ENCODE measurements at places on chromosomes 11 and 22.

- no peaks in the 10 kb centered on the region for H3K36me3 ChIP-seq
- H3K27ac ChIP-seq = no peak overlapping the region
- DNase-seq = no peak
- peaks cover 6% of the 10 kb centered on the region for H3K27me3 ChIP-seq
- H3K4me3 ChIP-seq = no peak overlapping the region
Measured at GRCh38 chr22:39928536-39929520, 27.9 kb downstream of the GRAP2 start.

GRCh38 chr11:45918331-45918941, 759 bp upstream of the PEX16 start:
- peak overlapping the region; percentile 86 for H3K4me3 ChIP-seq
- H3K36me3 ChIP-seq = peaks cover 10% of the 10 kb centered on the region
- DNase-seq = peak; percentile 79
- peaks cover 22% of the 10 kb centered on the region for H3K4me1 ChIP-seq
- peak overlapping the region; percentile 84 for H3K27ac ChIP-seq

- H3K36me3 ChIP-seq = no peaks in the 10 kb centered on the region
- no peak overlapping the region for H3K27ac ChIP-seq
- no peak for DNase-seq
- no peaks in the 10 kb centered on the region for H3K4me1 ChIP-seq
Measured at GRCh38 chr11:63445720-63446119, 45.2 kb downstream of the PLAAT5 start.

- no peak overlapping the region for H3K4me3 ChIP-seq
- no peaks in the 10 kb centered on the region for H3K27me3 ChIP-seq
- H3K4me1 ChIP-seq = peaks cover 7% of the 10 kb centered on the region
- no peak for DNase-seq
- H3K36me3 ChIP-seq = no peaks in the 10 kb centered on the region
Measured at GRCh38 chr11:12502046-12502445, 124.7 kb downstream of the PARVA start.

- DNase-seq = no peak
- no peaks in the 10 kb centered on the region for H3K36me3 ChIP-seq
- H3K4me1 ChIP-seq = peaks cover 15% of the 10 kb centered on the region
- no peak overlapping the region for H3K4me3 ChIP-seq
- H3K27ac ChIP-seq = no peak overlapping the region
Measured at GRCh38 chr22:24521791-24522245, 26.7 kb downstream of the UPB1 start.

- H3K4me1 ChIP-seq = no peaks in the 10 kb centered on the region
- DNase-seq = no peak
- H3K27me3 ChIP-seq = no peaks in the 10 kb centered on the region
- H3K36me3 ChIP-seq = no peaks in the 10 kb centered on the region
Measured at GRCh38 chr11:8586184-8586583, 7.8 kb downstream of the STK33 start.

- H3K36me3 ChIP-seq = no peaks in the 10 kb centered on the region
- no peaks in the 10 kb centered on the region for H3K4me1 ChIP-seq
- H3K27ac ChIP-seq = no peak overlapping the region
Measured at GRCh38 chr11:85699957-85700741, 14.2 kb upstream of the CCDC89 start.

DNA sequence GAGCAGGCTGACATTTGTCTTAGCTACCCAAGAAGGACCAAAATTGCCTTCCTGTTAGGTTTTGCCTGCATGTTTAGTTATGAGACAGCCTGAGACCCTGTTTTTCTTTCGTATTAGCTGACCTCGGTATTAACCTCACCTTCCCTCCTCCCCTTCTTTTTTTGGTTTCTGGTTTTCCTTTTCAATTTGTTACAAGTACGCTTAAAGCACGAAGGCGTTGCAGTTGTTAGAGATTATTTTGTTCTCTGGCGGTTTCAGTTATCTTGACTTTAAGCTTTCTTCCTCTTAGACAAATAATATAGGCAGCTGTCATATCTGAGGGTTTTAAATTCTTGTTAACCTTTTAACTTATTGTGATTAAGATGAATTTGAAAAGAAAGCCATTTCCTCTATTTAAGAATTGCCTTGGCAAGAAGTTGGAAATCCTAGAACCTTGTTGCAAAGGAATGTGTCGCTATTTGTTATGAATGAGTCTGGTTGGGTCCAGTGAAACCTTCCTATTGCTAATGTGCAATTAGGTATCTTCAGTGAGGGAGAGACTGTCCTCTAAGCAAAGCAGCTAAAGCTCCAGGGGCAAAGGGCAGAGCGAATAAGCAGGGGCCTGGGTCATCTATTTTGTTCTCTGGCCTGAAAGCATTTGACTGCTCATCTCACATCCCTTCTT, 45.7 kb downstream of the PACS1 start:
- no peak overlapping the region for H3K4me3 ChIP-seq
- no peaks in the 10 kb centered on the region for H3K36me3 ChIP-seq
- peak overlapping the region; percentile 41 for H3K27ac ChIP-seq
- H3K4me1 ChIP-seq = peaks cover 43% of the 10 kb centered on the region

DNA sequence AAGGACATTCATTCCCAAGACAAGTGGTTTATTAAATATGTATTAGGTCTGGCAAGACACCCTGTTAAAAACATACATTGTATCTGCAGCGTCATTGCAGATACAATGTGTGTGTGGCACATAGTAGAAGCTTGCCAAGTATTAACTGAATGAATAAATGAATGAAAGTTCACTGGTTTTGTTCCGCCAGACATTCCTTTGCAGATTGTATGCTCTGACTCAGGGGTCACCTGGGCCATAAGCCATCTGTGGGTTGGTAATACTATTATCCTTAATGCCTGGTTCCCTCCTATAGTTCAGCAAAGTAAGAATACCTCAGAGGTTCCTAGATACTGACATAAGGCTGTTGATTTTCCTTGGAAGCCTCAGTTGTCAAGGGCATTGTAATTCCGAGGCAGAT, 377.3 kb upstream of the CCDC90B start:
- H3K36me3 ChIP-seq = no peaks in the 10 kb centered on the region
- no peak for DNase-seq
- no peaks in the 10 kb centered on the region for H3K27me3 ChIP-seq

DNA sequence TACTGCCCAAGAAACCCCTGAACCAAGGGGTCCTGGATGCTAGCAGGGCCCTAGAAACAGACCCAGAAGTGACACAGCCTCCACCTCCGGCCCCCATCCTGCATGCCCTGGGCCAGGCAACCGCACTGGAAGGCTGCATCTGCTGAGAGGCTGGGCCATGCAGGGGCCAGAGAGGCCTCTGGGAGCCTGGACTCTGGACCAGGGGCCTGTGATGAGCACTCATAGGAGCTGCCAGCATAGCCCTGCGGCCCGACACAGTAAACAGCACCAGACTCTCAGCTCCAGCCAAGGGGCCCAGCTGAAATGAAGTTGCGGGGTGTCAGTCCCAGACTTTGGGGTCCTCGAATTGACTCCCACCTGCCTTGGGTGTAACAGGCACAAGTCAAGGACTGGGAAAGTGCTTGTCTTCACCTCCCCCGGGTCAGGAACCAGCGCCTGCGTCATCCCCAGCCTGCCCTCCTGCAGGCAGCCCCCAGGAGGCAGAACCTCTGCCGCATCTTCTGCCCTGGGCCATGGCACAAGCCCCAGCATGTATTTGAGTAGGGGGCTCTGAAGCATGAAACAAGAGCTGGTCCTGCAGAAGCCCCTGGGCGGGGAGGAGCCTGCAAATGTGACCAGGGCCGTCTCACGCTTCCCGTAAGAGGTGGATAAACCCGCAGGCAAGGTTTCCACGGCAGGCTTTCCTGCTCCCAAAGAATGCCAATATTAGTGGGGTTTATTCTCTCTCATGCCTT, 25.2 kb upstream of the CCND1 start:
- no peak overlapping the region for H3K27ac ChIP-seq
- no peak for DNase-seq
- no peaks in the 10 kb centered on the region for H3K27me3 ChIP-seq
- H3K4me3 ChIP-seq = no peak overlapping the region
- no peaks in the 10 kb centered on the region for H3K4me1 ChIP-seq

DNA sequence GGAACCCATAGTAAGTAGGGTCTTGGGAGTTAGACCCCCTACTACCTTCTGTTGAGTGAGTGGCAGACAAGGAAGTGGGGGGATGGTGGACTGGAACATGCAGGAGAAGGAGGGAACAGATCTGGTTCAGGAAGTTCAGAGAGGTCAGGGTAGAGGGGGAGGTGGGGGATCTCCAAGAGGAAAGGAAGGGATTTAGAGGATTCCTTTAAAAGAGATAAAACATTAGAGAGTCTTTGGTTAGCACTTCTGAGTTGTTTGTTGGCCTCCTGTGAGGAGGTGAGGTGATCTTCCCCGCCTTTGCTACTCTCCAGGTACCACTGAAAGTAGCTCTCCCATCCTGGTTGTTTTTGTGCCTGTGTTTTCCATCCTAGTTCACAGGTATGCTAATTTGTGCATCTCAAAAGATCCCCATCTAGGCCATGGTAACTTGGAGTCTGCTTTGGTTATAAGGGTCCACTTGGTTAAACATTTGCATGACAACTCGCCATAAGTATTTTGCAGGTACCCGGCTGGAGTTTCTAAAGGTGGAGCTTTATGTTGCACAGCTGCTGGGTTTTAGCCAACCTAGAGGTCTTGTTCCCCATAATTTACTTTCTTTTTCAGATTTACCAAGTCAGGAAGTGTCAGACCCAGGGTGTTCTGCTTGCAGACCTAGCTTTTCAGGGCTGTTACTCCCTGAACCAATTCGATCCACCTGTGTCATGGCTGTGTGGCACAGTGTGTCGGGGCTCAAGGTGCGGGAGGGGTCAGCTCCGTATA, 79.3 kb upstream of the SORL1 start:
- H3K27me3 ChIP-seq = no peaks in the 10 kb centered on the region
- no peak overlapping the region for H3K4me3 ChIP-seq
- H3K4me1 ChIP-seq = peaks cover 2% of the 10 kb centered on the region
- H3K27ac ChIP-seq = no peak overlapping the region
- H3K36me3 ChIP-seq = no peaks in the 10 kb centered on the region
- no peak for DNase-seq

DNA sequence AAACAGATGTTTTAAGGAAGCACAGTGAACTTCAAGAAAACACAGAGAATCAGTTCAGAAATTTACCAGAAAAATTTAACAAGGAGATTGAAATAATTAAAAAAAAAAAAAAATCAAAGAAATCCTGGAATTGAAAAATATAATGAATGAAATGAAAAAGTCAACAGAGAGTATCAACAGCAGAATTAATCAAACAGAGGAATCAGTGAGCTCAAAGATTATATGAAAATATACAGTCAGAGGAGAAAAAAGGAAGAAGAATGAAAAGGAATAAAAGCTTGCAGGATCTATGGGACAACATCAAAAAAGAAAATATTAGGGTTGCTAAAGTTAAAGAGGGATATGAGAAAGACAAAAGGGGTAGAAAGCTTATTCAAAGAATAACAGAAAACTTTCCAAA, 82.3 kb downstream of the XRRA1 start:
- DNase-seq = no peak
- no peak overlapping the region for H3K27ac ChIP-seq
- no peaks in the 10 kb centered on the region for H3K4me1 ChIP-seq

DNA sequence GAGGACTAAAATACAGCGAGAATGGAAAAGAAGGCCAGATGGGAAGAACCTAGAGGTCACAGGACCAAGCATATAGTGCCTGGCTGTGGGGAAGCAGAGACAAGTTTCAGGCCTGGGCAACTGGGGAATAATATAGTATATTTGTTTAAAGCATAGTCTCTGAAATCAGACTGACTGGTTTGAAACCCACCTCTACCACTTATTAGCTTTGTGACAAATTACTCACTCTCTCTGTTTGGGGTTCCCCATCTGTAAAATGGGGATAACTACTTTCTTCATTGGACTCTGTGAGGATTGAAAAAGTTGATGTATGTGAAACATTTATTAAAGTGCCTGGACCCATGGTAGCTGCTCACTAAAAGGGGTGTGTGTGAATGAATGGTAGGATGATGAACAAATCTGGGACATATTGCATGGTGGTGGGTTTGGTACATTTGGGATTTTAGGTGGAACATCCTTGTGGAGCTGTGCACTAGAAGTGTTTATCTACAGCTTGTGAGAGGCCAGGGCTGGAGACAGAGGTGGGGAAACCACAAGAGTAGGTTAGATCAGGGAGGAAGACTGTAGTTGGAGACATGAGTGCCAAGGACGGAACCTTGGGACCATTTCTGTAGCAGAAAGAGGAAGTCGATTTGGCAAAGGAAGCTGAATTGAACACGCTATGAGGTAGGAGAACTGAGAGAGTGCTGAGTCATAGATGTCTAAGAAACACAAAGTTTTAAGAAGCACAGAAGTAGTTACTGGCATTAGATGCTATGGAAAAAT, 52.6 kb downstream of the SWAP70 start:
- DNase-seq = no peak
- H3K4me3 ChIP-seq = no peak overlapping the region
- H3K36me3 ChIP-seq = no peaks in the 10 kb centered on the region
- peak overlapping the region; percentile 78 for H3K27ac ChIP-seq
- H3K4me1 ChIP-seq = peaks cover 15% of the 10 kb centered on the region

- H3K4me1 ChIP-seq = no peaks in the 10 kb centered on the region
- H3K36me3 ChIP-seq = no peaks in the 10 kb centered on the region
- DNase-seq = no peak
- H3K27me3 ChIP-seq = no peaks in the 10 kb centered on the region
- H3K4me3 ChIP-seq = no peak overlapping the region
Measured at GRCh38 chr11:101993172-101993571, 54.1 kb upstream of the CFAP300 start.

DNA sequence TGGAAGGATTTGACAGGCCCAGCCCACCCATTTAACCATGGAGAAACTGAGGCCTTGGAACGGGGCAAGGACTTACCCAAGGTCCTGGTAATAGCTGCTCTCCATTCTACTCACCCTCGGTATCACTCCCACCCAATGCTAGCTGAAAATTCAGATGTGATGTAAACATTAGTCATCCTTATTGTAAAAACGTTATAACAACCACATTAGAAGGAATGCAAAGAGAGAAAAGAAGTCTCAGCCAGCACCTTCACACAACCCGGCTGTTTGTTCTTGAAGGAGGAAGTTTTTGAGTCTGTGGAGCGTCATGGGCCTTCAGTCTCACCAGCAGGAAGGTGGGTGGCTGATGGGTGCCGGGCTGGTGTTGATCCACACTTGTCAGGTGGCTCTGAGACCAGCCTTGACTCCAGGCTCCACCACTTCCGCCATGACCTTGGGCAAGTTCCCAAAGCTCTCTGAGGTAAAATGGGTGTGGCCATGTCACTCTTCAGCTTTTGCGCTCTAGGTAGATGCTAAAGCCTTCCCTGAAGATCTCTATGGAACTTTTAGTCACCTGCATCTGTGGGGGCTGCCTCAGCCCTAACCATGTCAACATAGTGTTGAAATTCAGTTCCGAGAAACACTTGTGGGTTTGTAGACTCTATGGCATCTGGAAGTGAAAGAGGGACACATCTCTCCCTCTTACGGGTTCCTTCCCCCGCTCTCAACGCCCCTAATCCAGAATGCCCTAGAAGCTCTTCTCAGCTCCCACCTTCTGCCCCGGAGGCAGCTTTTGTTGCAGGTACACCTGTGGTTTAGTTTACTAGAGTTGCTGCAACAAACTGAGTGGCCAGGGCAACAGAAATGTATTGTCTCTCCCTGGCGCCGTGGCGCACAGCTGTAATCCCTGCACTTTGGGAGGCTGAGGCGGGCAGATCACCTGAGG, 14.8 kb downstream of the CD6 start:
- no peak for DNase-seq
- no peak overlapping the region for H3K4me3 ChIP-seq
- H3K4me1 ChIP-seq = no peaks in the 10 kb centered on the region

- no peak overlapping the region for H3K27ac ChIP-seq
- H3K4me1 ChIP-seq = no peaks in the 10 kb centered on the region
Measured at GRCh38 chr11:112615238-112615637, 346.0 kb upstream of the NCAM1 start.

Measured in tibial nerve (tissue), 4 donors.